A549 treated with RU486 at 1 μM for 4 hours (cell line): ENCODE measurements at places on chromosomes 7 and 10. TPM values are rescaled to one million over a fixed set of nuclear protein-coding genes. Genes with fewer than 3 reads are reported as not detected.

Gene CACNB2
- total RNA-seq: not detected in 5 replicates

Gene FLNC
- 3.6 to 7.6 TPM (median 5.3 TPM) in 5 replicates for total RNA-seq

Gene TRIM74
- total RNA-seq: 0.15 to 0.65 TPM (median 0.45 TPM) in 3 of 5 replicates, not detected in the others

Gene STRIP2
- 4.6 to 10.0 TPM (median 7.7 TPM) in 5 replicates for total RNA-seq

Gene ZC3HAV1
- total RNA-seq: 22.7 to 30.5 TPM (median 27.8 TPM) in 5 replicates

Gene ITGA8
- total RNA-seq: not detected in 5 replicates

Gene FAM20C
- total RNA-seq: 27.6 to 39.7 TPM (median 34.7 TPM) in 5 replicates

Gene GRID2IP
- total RNA-seq: 0.03 TPM in 1 of 5 replicates, not detected in the others

Gene RAB11FIP2
- total RNA-seq: 3.1 to 15.5 TPM (median 9.2 TPM) in 5 replicates

Gene RBM20
- 1.4 to 1.8 TPM (median 1.6 TPM) in 5 replicates for total RNA-seq

Gene NMT2
- total RNA-seq: 22.7 to 31.2 TPM (median 27.3 TPM) in 5 replicates

Gene CFAP70
- total RNA-seq: 0.11 to 0.16 TPM (median 0.14 TPM) in 5 replicates

Gene MBLAC1
- 2.7 to 3.8 TPM (median 3.1 TPM) in 5 replicates for total RNA-seq

Gene INHBA
- total RNA-seq: 0.82 to 1.7 TPM (median 1.1 TPM) in 5 replicates

Gene CD36
- total RNA-seq: 0.06 to 0.29 TPM (median 0.15 TPM) in 4 of 5 replicates, not detected in the other

Gene LIPM
- not detected in 5 replicates for total RNA-seq

Gene DENND11
- 4.4 to 7.1 TPM (median 6.4 TPM) in 5 replicates for total RNA-seq

Gene SLC16A12
- 0.05 TPM in 1 of 5 replicates, not detected in the others for total RNA-seq

Gene MKX
- not detected in 5 replicates for total RNA-seq

Gene MYO3A
- not detected in 5 replicates for total RNA-seq

Gene CALML3
- total RNA-seq: not detected in 5 replicates

Gene TRIL
- not detected in 5 replicates for total RNA-seq

Gene ZNF248
- 2.6 to 6.5 TPM (median 4.0 TPM) in 5 replicates for total RNA-seq

Gene TFPI2
- 253 to 321 TPM (median 285 TPM) in 5 replicates for total RNA-seq

Gene LRRN3
- total RNA-seq: 0.07 to 0.08 TPM in 2 of 5 replicates, not detected in the others

Gene SGCE
- total RNA-seq: 45.7 to 56.8 TPM (median 55.7 TPM) in 5 replicates

Gene MSS51
- 0.36 to 0.79 TPM (median 0.41 TPM) in 5 replicates for total RNA-seq

Gene HOXA3
- total RNA-seq: 6.0 to 11.2 TPM (median 9.0 TPM) in 5 replicates

Gene IRF5
- 9.7 to 17.2 TPM (median 12.2 TPM) in 5 replicates for total RNA-seq

Gene COBL
- 4.2 to 5.5 TPM (median 4.9 TPM) in 5 replicates for total RNA-seq

Gene RPP30
- 45.3 to 53.0 TPM (median 50.1 TPM) in 5 replicates for total RNA-seq

Gene PALD1
- total RNA-seq: 5.0 to 7.9 TPM (median 7.1 TPM) in 5 replicates

Gene NYAP1
- total RNA-seq: 0.64 to 1.6 TPM (median 1.2 TPM) in 5 replicates

Gene PNLIPRP1
- not detected in 5 replicates for total RNA-seq

Gene WDR91
- total RNA-seq: 5.2 to 7.8 TPM (median 6.4 TPM) in 5 replicates

Gene CFAP43
- 0.07 to 0.24 TPM (median 0.12 TPM) in 5 replicates for total RNA-seq

Gene ANK3
- total RNA-seq: 0.35 to 0.77 TPM (median 0.38 TPM) in 5 replicates

Gene KIF20B
- 6.2 to 17.5 TPM (median 16.1 TPM) in 5 replicates for total RNA-seq

Gene SGPL1
- total RNA-seq: 23.1 to 34.9 TPM (median 27.8 TPM) in 5 replicates

Gene SAP25
- total RNA-seq: 0.42 to 0.76 TPM (median 0.55 TPM) in 3 of 5 replicates, not detected in the others

Gene PTF1A
- not detected in 5 replicates for total RNA-seq

Gene PRKCQ
- total RNA-seq: 4.1 to 5.4 TPM (median 4.5 TPM) in 5 replicates
